Placental epithelial cell (primary cell): ENCODE measurements at places on chromosomes 2 and 18. TPM values are rescaled to one million over a fixed set of nuclear protein-coding genes. Genes with fewer than 3 reads are reported as not detected.

CROCC2 gene
- total RNA-seq, result not detected in 2 replicates

HRH4 gene
- not detected in 2 replicates for total RNA-seq

STON1 gene
- total RNA-seq, result 6.0 and 8.6 TPM in 2 replicates

CRYGD gene
- not detected in 2 replicates for total RNA-seq

DTNA gene
- total RNA-seq, result 0.11 and 0.39 TPM in 2 replicates

ADGRF3 gene
- 0.54 TPM in 1 of 2 replicates, not detected in the other for total RNA-seq

RAPGEF4 gene
- 1.3 and 2.0 TPM in 2 replicates for total RNA-seq

MYO7B gene
- under 0.01 and 1.2 TPM in 2 replicates for total RNA-seq

GPR45 gene
- 0.33 TPM in 1 of 2 replicates, not detected in the other for total RNA-seq

EIPR1 gene
- total RNA-seq, result 14.5 and 39.5 TPM in 2 replicates

ERBB4 gene
- not detected in 2 replicates for total RNA-seq

SERPINB2 gene
- total RNA-seq, result 0.98 and 4.7 TPM in 2 replicates

ZNF804A gene
- total RNA-seq, result under 0.01 and 0.22 TPM in 2 replicates

GATA6 gene
- total RNA-seq, result 0.11 and 0.39 TPM in 2 replicates

SH3RF3 gene
- 0.22 TPM in 1 of 2 replicates, not detected in the other for total RNA-seq

CDCA7 gene
- 2.3 and 3.1 TPM in 2 replicates for total RNA-seq

CNDP1 gene
- total RNA-seq, result not detected in 2 replicates

RAB6C gene
- total RNA-seq, result 0.39 and 1.2 TPM in 2 replicates

CDH20 gene
- total RNA-seq, result not detected in 2 replicates

CXCR4 gene
- not detected in 2 replicates for total RNA-seq

ACOXL gene
- total RNA-seq, result under 0.01 TPM in 1 of 2 replicates, not detected in the other

C2orf72 gene
- under 0.01 and 0.11 TPM in 2 replicates for total RNA-seq

MROH2A gene
- total RNA-seq, result not detected in 2 replicates

NEUROD1 gene
- total RNA-seq, result not detected in 2 replicates

CDH2 gene
- total RNA-seq, result 10.3 and 16.5 TPM in 2 replicates

REG3A gene
- not detected in 2 replicates for total RNA-seq

SLC19A3 gene
- total RNA-seq, result 1.2 and 2.9 TPM in 2 replicates

FOXD4L1 gene
- total RNA-seq, result under 0.01 TPM in 1 of 2 replicates, not detected in the other

ANKRD29 gene
- total RNA-seq, result 0.11 and 0.39 TPM in 2 replicates
